ENCODE measurements at places on chromosomes 7 and 10.

GRCh38 chr10:3792710-3793219, 7.8 kb upstream of the KLF6 start:
- DNase-seq = no peak

DNA sequence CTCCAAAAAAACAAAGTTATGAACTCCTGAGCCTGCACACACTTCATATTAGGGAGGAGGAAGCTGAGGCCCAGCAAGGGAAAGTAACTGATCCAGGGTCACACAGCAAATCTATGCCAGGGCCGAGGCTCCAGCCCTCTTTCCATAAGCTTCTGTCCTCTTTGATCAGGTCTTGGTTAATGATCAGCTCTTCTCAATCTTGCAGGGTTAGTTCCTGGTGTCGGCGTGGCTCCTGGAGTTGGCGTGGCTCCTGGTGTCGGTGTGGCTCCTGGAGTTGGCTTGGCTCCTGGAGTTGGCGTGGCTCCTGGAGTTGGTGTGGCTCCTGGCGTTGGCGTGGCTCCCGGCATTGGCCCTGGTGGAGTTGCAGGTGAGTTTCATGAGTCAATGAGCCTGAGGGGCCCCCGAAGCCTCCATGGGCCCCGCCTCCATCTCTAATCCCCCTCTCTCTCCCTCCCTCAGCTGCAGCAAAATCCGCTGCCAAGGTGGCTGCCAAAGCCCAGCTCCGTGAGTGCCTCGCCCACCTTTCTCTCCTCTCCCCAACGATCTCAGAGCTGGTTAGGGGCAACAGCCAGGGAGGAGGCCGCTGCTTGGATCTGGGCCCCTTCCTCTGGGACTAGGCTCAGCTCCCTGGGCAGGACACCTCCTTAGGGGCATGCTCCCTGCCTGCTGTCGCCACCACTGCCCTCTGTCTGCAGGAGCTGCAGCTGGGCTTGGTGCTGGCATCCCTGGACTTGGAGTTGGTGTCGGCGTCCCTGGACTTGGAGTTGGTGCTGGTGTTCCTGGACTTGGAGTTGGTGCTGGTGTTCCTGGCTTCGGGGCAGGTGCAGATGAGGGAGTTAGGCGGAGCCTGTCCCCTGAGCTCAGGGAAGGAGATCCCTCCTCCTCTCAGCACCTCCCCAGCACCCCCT, 23.7 kb upstream of the LIMK1 start:
- no peak for DNase-seq

DNA sequence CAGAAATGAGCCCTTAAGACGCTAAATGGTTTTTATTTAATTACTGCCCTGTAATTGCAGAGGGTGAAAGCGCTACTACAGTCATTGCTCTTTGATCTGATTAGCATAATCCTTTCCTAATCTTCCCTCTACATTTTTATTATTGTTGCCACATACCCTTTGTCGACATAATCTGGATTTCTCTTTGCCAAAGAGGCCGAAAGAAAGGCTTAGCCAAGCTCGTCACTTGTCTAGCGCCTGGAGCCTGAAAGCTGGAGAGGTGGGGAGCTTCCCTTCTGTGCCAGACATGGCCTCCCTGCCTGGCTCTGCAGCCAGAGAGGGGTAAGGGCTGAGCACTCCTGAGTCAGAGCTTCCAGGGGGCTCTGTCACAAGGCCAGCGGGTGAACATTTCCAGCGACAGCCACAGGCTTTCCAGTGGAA, 145.9 kb downstream of the PRKAG2 start:
- no peak for DNase-seq

DNA sequence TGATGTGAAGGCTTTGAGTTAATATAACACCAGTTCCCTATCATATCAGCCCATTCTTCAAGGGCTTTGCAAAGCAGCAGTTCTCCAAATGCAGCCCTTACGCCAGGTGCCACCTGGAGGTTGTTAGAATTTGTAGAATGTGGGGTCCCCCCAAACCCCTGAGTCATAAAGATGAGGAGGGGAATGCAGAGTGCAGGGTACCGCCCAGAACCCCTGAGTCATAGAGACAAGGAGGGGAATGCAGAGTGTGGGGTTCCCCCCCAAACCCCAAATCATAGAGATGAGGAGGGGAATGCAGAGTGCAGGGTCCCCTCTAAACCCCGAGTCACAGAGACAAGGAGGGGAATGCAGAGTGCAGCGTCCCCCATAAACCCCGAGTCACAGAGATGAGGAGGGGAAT, 605.8 kb downstream of the PTPRN2 start:
- no peak for DNase-seq

GRCh38 chr7:23105086-23105643, 420 bp upstream of the KLHL7 start:
- no peak for DNase-seq

- no peak for DNase-seq
Measured at GRCh38 chr10:88082391-88082790, 219.0 kb downstream of the PTEN start.

DNA sequence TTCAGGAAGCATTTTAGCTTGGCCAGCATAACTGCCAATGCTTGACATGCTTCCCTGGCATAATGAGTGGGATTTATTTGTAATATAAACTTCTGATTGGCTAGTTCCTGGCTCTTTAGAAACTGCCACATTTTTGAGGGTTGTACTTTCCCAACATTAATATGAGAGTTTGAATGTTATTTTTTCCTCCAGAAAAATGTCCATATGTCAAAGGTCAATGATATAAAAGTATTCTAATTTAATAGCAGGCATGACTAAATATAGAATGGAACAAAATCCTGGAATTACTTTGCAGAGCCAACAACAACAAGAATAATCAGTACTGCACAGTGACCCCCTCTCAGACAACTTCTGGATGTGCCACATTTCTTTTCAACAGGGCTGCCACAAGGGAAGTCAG, 352.6 kb downstream of the PRPF18 start:
- DNase-seq = no peak

- no peak for DNase-seq
Measured at GRCh38 chr7:5627745-5628547, 153.5 kb downstream of the RNF216 start.

DNA sequence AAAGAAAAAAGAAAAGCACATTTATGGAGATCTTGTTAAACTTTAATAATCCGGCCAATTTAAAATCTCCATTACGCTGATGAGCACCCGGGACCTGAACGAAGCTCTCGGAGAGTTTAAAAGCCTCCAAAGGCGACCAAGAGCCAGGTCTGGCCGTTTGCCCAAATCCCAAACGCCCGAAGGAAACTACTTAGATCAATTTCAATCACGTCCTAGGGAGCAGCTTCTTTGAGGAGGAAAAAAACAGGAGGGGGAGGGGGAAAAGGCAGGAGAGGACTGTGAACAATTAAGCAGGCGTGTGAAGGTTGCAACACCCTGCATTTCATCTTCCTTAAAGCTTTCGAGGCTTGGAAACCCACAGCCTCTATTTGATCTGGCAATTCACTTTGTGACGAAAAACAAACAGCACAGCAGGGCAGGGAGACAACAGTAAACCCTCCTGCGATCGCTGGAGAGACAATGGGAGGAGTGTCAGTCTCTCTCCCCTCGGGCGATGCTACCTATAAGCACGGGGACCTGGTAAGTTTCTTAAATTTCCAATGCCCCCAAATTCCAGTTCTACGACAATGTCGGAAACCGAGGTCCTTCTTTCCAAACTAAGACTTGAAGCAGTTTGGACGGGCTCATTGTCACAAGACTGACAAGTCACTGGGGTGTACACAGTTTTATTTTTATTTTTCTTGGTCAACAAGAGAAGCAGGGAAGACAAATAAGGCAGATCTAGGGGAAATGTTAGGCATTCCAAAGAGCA, 1.2 kb downstream of the KLF6 start:
- no peak for DNase-seq

DNA sequence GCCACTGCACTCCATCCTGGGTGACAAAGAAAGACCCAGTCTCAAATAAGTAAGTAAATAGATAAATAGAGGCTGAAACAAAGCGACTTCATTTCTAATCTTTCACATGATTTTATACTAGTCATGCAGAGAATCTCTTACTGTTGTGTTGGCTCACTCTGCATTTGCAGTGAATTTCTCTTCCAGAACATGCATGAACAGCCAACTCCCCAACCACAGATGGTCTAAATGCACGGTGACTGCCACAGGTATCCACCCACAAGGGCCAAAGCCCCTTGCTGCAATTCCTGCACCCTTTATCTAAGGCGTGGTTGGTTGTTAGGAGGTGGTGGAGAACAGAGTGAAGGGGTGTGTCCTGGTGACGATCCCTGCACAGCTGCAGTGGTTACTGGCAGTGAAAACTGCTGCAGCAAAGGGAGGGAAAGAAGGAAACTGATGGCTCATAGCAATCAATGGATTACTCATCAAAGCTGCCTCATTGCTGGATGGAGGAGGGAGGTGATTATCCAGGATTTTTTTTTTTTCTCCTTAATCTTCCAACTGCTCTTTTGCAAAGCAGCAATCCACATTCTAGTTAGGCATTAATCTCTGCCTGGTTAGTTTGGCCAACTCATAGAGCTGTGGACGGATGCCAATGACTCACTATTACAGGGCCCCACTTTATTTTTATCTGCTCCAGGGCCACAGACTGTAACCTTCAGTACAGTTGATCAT, 50.6 kb downstream of the PRTFDC1 start:
- DNase-seq = no peak

DNA sequence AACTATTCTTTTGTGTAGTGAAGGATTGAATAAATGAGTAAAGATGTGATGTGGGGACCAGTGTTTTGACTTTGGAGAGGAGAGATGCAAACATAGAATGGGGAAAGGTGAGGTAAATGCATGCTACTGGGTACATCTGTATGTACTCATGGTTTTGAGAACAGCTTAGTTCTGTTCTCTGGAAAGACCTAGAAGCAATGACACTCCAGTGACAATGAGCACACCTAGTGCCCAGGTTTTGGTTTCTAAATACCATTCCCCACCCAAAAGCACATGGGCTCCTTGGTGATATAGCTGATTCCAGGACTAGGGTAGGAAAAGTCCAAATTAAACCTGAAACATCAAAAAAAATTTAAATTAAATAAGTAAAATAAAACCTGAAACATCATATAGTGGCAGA, 22.6 kb upstream of the HSPA12A start:
- no peak for DNase-seq
